ENCODE measurements at places on chromosomes 12 and 14.

DNA sequence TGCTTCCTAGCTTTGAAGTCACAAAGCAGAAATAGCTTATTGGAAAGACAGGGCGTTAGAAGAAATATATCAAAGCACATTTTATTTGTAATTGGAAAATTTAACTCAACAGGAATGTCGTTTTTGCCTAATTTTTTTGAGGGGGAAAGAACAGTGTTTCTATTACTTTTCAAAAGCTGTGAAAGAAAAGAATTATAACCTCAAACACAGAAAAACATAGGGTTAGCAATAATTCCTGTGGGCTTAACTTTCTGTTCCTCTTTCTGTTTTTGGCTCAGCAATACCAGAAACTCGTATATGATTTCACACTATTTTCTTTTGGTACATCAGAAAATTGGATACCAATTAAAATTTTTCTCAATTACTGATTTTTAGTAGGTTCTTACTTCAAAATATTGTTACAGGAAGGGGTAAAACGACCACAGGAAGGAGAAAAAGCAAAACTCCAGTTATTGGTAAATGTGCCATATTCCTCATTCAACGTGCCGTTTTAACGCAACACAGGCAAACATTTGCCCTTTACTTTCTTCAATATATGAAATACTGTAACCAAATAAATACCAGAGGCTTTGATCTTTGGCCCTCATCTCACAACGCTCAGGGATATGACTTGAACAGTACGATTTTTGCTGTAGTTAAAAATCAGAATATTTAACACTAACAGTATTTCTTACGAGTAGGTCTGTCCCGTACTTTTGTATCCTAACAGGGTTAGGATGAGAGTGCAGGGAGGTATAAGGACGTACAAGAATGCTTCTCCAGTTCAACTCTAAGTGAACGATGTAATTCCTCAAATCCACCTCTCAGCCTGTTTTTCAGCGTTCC is 1.3 kb upstream of the RNU6-7 start:
- H3K27ac ChIP-seq: peak overlapping the region; percentile 92
- peaks cover 31% of the 10 kb centered on the region for H3K4me1 ChIP-seq
- H3K27me3 ChIP-seq: no peaks in the 10 kb centered on the region
- DNase-seq: no peak

DNA sequence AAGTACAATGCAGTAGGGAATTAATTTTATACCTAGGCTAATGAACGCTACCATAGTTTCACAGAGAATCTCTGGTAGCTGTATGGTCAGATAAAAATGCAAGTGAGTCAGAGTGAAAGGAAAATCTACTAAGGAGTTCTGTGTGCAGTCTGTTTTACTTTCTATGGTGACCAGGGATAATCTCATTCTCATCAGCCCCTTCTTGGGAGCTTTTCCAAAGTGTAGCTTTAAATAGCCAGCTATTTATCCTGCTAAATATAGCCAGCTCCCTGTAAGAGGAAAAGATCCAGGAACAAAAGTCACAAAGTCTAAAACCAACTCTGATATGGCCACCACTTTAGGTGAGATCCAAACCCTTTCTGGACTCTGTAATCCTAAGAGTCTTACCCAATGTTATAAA is 75.5 kb downstream of the TMEM116 start:
- no peak overlapping the region for H3K27ac ChIP-seq
- no peaks in the 10 kb centered on the region for H3K27me3 ChIP-seq
- no peak overlapping the region for H3K4me3 ChIP-seq
- H3K4me1 ChIP-seq: no peaks in the 10 kb centered on the region
- no peak for DNase-seq

- no peak for DNase-seq
- no peak overlapping the region for H3K4me3 ChIP-seq
- no peak overlapping the region for H3K27ac ChIP-seq
- no peaks in the 10 kb centered on the region for H3K4me1 ChIP-seq
Observed at GRCh38 chr14:81633496-81633895, 99.8 kb upstream of the SEL1L start.

DNA sequence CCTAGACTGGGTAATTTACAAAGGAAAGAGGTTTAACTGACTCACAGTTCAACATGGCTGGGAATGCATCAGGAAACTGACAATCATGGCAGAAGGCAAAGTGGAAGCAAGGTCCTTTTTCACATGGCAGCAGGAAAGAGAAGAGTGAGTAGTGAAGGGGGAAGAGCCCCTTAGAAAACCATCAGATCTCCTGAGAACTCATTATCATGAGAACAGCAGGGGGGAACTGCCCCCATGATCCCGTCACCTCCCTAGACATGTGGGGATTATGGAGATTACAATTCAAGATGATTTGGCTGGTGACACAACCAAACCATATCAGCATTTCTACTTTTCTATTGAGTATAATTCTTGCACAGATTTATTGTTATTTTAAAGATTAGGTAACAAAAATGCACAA is 822.1 kb upstream of the FLRT2 start:
- no peaks in the 10 kb centered on the region for H3K4me1 ChIP-seq
- H3K36me3 ChIP-seq: no peaks in the 10 kb centered on the region
- H3K27me3 ChIP-seq: no peaks in the 10 kb centered on the region
- no peak overlapping the region for H3K27ac ChIP-seq
- no peak overlapping the region for H3K4me3 ChIP-seq

GRCh38 chr12:22101749-22102243 is 55.8 kb downstream of the CMAS start:
- H3K36me3 ChIP-seq: no peaks in the 10 kb centered on the region
- H3K4me3 ChIP-seq: no peak overlapping the region
- H3K27ac ChIP-seq: no peak overlapping the region
- peak; percentile 74 for DNase-seq
- no peaks in the 10 kb centered on the region for H3K27me3 ChIP-seq

- no peak for DNase-seq
- H3K4me3 ChIP-seq: no peak overlapping the region
- H3K27me3 ChIP-seq: no peaks in the 10 kb centered on the region
- peak overlapping the region; percentile 87 for H3K27ac ChIP-seq
- H3K4me1 ChIP-seq: peaks cover 56% of the 10 kb centered on the region
Observed at GRCh38 chr12:27583057-27583797, 59.2 kb downstream of the PPFIBP1 start.

DNA sequence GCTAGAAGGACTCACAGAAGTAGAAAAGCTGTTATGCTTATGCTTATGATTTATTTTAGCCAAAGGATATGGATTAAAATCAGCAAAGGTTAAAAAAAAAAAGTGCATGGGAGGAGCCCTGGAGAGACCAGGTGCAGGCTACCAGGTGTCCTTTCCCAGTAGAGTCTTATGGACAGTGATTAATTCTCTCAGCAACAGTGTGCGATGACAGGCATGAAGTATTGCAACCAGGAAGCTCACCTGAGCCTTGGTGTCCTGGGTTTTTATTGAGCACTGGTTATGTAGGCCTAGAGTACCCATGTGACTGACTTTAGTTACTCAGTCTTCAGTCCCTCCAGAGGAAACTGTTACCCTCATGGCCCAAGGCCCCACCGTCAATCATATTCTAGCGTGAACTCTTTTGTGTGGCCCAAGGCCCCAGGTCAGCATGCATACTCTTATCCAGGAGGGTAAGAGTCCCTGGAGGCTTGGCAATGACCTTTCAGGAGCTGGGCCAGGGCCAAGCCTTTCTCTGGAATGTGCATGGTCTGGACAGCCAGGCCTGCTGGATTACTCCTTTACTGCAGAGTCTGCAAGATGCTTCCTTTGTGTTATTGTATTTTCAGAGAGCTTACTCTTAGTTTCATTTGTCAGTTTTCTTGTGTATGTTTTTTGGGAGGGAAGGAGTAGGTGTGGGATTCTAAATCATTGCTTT is 69.6 kb upstream of the RD3L start:
- H3K4me3 ChIP-seq: no peak overlapping the region
- no peaks in the 10 kb centered on the region for H3K36me3 ChIP-seq
- no peaks in the 10 kb centered on the region for H3K27me3 ChIP-seq
- no peaks in the 10 kb centered on the region for H3K4me1 ChIP-seq
- no peak for DNase-seq

GRCh38 chr14:24918822-24919221 is 131.1 kb downstream of the STXBP6 start:
- no peaks in the 10 kb centered on the region for H3K27me3 ChIP-seq
- no peaks in the 10 kb centered on the region for H3K36me3 ChIP-seq
- H3K4me3 ChIP-seq: no peak overlapping the region

DNA sequence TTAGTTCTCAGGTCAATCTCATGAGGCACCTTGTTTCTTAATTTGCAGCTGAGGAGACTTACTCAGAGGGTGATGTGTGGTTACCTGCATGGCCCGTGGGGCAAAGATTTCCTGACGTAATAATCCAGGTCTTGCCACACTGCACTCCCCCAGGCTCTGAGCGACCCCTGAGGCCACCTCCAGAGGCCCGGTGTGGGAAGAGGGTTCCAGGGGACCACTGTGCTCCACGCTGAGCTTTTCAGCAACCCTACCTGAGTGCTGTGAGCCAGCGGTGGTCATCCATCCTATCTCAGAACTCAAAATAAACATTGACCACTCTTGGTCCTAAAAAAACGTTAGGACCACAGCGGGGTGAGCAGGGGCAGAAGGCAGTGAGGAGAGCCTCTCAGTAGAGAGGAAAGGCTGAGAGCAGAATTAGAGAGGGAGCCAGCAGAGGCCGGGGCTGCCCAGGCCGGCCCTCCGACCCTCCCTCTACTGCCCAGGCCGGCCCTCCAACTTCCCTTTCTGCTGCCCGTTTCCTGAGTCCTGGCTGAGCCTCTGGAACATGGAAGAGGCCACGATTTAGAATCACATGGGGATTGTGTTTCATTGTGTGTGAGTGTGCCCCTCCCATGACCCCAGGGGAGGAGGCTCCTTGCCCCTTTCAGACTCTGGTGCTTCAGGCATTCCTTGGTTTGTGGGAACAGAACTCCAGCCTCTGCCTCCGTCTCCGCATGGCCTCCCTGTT is 188.2 kb upstream of the DIO3 start:
- no peak overlapping the region for H3K27ac ChIP-seq
- H3K27me3 ChIP-seq: no peaks in the 10 kb centered on the region
- DNase-seq: no peak
- H3K4me3 ChIP-seq: no peak overlapping the region
- no peaks in the 10 kb centered on the region for H3K36me3 ChIP-seq
- no peaks in the 10 kb centered on the region for H3K4me1 ChIP-seq

- no peak overlapping the region for H3K4me3 ChIP-seq
- no peak overlapping the region for H3K27ac ChIP-seq
- no peak for DNase-seq
- H3K27me3 ChIP-seq: no peaks in the 10 kb centered on the region
Observed at GRCh38 chr14:77409131-77409533, 14.2 kb downstream of the NOXRED1 start.

- no peak overlapping the region for H3K27ac ChIP-seq
- H3K4me1 ChIP-seq: no peaks in the 10 kb centered on the region
- no peaks in the 10 kb centered on the region for H3K36me3 ChIP-seq
- no peak for DNase-seq
Observed at GRCh38 chr12:21675641-21676040, 18.0 kb upstream of the LDHB start.

DNA sequence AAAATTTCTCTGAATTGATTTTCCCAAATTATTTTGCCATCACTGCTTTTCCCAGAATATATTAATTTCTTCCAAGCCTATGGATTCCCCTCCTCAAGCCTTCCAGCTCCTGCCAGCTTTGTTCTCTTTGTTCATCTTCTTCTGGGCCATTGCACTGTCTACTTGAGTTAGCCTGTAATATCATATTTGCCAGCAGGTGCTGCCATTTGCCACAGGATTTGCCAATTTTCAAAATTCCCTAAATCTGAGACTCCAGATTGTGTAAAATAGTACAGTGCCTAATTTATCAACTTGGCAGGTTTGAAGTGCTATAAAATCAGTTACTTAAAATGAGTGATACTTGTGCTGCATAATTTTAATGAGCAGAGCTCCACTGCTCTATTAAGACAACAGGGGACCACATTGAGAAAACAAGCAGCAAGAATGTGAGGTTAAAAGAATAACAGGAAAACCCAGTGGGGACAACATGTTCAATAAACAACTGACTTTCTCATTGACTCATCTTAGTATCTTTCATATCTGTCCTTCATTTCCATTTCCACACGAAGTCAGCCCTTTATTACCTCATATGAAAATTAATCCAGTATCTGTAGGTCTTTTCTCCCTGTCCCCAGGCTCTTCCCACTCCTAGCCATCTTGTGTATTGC is 84.6 kb upstream of the CCDC196 start:
- DNase-seq: no peak
- H3K4me3 ChIP-seq: no peak overlapping the region
- H3K4me1 ChIP-seq: no peaks in the 10 kb centered on the region
- no peak overlapping the region for H3K27ac ChIP-seq
- H3K27me3 ChIP-seq: no peaks in the 10 kb centered on the region
- no peaks in the 10 kb centered on the region for H3K36me3 ChIP-seq

DNA sequence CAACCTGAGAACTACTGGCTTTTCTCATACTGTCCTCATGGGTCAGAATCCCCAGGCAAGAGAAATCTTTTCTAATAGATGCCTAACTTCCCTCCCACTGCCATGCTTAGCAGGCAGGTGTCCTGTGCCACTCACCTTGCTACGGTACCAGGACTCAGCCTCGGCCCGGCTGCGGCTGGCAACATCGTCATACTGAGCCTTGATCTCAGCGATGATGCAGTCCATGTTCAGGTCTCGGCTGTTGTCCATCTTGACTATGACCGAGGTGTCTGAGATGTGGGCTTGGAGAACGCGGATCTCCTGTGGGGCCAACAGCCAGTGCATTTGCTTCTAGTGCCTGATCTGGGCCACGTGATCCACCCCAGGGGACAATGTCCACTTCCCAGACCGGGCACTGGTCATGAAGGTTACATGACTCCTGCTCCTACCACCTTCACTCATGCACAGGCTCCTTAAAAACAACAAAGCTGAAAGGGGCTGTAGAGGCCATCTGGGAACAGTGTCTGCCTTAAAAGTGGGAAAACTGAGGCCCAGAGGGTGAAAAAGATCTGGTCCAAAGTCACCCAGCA is 4.1 kb downstream of the KRT85 start:
- H3K36me3 ChIP-seq: no peaks in the 10 kb centered on the region
- H3K4me1 ChIP-seq: no peaks in the 10 kb centered on the region
- no peak overlapping the region for H3K4me3 ChIP-seq
- no peak overlapping the region for H3K27ac ChIP-seq

DNA sequence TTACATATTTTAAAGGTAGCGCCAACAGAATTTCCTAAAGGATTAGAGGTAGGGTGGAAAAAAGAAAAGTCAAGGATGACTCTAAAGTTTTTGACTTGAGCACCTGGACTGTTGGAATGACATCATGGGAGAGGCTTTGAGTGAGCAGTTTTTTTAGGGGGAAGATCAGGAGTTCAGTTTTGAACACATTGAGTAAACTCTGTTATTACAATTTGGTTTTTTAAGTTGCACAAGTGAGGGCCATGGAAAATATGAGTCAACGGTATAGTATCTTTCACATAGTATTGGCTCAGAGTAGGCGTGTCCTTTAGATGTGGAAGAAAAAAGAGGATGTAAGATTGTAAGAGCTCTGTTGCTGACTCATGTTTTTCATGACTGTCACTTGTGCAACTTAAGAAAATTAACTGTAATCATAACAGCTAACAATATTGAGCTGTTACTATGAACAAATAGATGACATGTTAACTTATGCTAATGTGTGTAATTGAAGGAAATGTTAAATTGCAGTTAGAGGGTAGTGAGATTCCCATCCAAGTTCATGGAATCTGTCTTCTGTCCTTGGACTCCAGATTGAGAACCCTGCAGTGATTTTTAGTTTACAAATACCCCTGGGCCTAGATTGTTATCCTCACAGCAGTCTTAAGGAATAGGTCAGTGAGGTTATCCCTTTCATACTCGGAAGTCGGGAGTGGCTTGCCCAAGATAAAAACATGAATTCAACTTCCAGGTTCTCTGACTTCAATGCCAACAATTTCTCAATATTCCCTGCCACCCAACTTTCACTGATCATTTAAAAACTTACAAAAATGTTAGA is 48.2 kb upstream of the ATP2B1 start:
- H3K27me3 ChIP-seq: no peaks in the 10 kb centered on the region
- no peak for DNase-seq
- H3K27ac ChIP-seq: peak overlapping the region; percentile 64

Measured in upper lobe of left lung (tissue), 6 donors.